ENCODE measurements at places on chromosomes 4 and X.

DNA sequence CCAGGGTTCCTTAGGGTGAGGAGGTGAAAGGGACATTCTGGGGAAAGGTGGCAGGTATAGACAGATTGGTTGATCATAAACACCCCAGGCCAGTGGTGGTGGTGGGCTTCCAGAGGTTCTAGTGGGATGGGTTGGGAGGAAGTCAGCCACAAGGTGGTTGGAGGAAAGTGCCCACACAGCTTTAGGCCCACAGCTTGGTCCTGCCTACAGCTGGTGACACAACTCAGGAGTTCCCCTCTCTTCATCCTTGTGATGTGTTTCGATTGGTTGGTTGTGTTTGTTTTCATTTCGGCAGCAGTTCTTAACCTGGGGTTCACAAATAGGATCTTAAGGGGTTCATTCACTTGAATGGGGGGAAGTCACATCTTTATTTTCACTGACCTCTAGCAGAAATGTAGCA, 157.0 kb downstream of the TMEM164 start:
- DNase-seq = peak; percentile 34

DNA sequence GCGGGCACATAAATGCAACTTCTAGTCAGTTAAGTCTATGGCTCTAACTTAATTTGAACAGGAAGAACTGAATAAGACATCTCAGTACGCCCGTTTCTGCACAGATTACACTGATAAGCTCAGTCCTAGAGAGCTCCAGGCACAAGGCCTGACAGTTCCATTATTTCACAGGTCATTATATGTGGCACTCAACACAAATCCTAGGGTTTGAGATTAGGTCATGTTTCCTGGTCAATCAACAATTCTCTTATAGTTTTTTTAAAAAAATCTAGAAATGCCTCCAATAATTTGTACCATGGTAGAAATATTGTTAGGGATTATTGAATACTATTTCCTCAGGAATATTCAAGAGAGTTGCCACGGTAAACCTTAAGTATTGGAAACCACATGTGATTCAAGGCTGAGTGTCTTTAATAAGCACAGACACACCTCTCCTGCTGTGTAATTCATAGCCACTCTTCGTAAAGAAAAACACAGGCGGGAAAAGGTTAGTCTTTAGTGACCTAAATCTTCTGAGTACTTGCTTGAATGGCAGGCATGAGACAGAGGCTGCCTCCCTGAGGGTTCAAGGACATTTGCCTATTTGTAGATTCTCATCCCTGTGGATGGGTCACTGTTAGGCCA, 342.9 kb upstream of the ADGRL3 start:
- DNase-seq = no peak

GRCh38 chr4:56540826-56541225, 35.2 kb downstream of the ARL9 start:
- peak; percentile 87 for DNase-seq

- no peak for DNase-seq
Measured at GRCh38 chrX:103099691-103100090, 6.7 kb upstream of the NXF3 start.

- no peak for DNase-seq
Measured at GRCh38 chrX:25079020-25079419, 63.3 kb upstream of the ARX start.

DNA sequence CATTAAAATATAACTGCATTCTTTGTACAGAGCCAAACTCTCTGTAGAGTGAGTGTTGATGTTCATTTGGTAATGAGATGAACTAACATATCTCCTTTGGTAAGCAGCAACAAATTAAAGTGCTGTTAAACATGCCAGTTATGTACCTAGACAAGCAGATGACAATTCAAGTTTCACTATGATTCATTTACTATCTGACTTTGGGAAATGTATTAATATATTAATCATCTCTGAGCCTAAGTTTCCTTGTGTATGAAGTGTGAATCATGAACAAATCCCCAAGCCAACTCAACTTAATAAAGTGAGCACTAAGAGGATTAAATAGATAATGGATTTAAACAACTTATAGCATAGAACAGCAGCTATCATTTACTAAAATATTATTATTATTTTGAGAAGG, 1044.2 kb downstream of the GLUD2 start:
- no peak for DNase-seq

Measured in suppressor macrophage treated with lipopolysaccharide for 1 hour (primary cell).